ENCODE measurements at places on chromosomes 7 and 10.

GRCh38 chr7:38307640-38308039 lies 34.2 kb upstream of the TARP start:
- no peak for DNase-seq

DNA sequence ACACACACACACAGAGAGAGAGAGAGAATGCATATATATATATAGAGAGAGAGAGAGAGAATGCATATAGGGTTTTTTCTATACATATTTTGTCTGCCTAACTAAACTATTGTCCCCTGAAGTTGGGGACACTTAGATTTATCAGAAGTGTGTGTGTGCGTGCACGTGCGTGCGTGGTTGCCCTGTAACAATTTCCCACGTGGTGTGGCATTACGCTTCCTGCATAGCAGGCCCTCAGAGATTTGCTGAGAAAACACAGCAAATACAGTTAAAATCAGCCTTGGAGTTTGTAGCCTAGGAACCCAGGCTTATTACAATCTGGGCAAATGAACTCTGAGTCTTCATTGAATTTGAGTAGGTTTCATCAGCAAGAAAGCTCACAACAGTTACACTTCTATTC lies 14.7 kb downstream of the RNF32 start:
- DNase-seq = no peak

- DNase-seq = no peak
Measured at GRCh38 chr7:154685564-154685901, 317.4 kb downstream of the PAXIP1 start.

DNA sequence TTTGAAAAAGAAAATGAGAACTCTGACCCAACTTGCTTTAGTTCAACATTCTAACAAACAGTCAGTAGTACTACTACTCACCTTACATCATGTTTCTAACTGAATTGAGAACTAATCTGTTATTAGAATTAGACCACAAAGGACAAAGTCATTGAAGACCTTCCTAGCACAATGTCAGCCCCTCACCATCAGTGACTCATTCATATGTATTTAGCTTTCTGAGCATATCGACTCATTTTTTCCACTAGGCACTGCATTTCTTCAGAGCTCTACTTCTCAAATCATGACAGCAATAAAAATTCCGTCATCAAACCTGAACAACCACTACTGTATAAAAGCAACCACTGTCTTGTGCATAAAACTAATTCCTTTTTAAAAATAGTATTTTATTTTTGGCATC lies 4.4 kb upstream of the LRRN3 start:
- DNase-seq = no peak

DNA sequence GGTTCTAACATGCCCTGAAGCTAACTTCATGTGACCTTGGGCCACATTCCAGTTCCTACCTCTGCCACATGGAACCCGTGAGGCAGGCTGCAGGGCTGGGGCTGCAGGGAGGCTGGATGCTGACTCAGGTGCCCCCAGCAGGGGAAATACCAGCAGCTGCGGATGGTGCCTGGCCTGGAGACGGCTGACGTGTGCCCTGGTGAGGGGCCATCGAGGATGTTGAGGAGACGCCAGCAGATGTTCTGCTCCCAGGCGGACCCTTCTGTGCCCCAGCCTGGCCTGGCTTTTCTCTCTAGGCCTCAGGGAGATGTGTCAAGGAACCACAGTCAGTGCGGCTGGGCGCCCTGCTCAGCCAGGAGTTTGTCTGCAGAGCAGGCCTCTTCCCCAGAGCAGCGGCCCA lies 8.8 kb downstream of the BAG3 start:
- DNase-seq = no peak

DNA sequence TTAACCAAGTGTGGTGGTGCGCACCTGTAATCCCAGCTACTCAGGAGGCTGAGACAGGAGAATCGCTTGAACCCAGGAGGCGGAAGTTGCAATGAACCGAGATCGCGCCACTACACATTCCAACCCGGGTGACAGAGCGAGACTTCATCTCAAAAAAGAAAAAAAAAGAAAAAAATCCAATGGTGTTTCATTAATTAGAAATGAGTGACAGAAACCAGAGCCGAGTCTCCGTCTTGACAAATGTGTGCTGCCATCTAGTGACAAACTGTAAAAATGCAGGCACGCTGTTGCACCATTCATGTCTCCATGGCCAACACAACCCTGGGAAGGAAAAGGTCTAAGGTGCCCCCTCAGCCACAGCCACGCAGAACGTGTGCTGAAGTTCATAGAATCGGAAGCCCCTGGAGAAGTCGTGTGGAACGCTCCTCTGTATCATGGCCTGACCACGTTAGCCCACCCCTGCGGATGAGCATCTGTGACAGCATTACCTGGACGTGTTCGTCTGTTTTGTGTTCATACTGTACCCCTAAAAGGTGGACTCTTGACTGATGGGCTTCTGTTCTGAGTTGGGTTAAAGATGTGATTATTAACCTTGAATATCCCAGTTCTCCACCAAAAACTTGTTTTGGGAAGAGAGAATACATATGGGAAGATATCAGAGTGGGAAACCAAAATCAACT lies 94.9 kb downstream of the LYZL2 start:
- DNase-seq = no peak

GRCh38 chr10:122279725-122280141 lies 8.6 kb downstream of the BTBD16 start:
- DNase-seq = no peak

DNA sequence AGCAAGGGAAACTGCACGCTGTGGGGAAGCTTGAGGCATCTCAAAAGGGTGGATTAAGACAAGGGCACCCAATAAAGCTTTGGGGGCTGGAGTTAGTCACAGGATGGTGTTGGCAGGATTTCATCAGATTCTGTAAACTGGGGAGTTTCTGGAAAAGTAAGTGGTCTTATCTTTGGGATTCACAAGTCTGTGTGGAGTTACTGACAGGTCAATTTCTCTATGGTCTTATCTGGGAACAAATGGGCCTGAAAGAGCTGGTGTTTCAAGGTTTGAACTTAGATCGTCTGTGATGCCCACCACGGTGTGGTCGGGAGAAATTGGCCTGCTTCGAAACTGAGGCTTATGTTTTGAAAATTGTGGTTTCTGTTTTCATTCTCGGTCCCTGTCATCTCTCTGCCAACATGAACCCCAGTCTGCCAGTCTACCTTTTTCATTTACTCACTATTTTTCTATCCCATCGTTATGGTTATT lies 23.8 kb upstream of the AOAH start:
- DNase-seq = no peak

DNA sequence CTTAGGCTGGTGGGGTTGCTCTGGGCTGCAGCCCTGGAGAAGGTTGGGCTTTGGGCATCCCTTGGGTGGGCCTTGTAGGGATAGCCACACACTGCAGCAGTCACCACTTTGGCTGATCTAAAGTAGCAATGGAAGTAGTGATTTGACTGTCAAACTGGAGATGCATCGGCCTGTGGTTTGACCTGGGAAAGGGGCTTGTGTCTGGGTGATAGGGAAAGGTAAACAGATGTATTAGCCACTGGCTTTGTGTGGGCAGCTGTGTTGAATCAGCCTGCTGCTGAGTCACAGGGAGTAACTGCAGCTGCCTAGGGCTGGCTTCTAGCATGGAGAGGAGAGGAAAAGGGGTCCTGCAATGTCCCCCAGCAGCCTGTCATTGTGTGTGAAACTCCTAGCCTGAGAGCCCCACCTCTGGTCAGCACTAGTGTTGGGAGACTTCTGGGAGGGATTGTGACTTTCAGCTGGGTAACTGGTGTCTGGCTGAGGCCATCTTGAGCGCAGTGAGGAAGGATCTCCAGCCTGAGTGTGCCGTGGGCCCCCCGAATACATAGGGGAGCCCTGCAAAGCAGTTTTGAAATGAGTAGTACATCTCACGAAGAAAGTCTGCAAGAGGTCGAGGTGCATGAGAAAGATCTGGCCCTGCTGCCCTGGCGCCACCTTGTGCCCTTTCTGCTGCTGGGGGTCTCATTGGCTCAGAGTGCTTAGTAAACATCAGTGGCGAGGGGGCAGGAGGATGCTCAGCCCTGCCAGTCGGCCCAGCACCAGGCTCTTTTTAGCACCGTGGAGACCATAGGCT lies 117.3 kb downstream of the FANK1 start:
- no peak for DNase-seq

- DNase-seq = no peak
Measured at GRCh38 chr10:36053775-36054174, 411.7 kb upstream of the FZD8 start.

GRCh38 chr10:113178771-113179170 lies 228.7 kb downstream of the TCF7L2 start:
- no peak for DNase-seq

GRCh38 chr10:106395041-106395749 lies 769.3 kb downstream of the SORCS1 start:
- DNase-seq = no peak

GRCh38 chr10:60496181-60496580 lies 106.5 kb upstream of the ANK3 start:
- no peak for DNase-seq

- DNase-seq = no peak
Measured at GRCh38 chr7:124162667-124163066, 129.8 kb upstream of the TMEM229A start.

DNA sequence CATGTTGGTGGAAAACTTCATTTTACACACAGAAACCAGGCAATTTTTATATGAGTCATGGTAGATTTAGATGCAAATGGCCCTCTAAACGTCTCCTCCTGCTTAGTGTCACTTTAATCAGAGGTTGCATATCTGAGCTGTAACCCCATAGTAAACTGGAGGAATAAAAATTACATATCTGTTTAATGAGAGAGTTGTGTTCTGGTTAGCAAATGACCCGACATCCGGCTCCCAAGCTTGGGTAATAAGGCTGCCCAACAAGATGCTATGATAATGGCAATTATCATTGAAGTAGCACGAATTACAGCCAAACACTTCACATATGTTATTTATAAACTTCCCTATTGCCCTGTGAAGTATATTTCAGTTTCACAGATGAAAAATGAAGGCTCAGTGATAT lies 10.6 kb upstream of the ADAM12 start:
- DNase-seq = no peak

GRCh38 chr7:42856605-42856987 lies 55.3 kb downstream of the C7orf25 start:
- DNase-seq = no peak

DNA sequence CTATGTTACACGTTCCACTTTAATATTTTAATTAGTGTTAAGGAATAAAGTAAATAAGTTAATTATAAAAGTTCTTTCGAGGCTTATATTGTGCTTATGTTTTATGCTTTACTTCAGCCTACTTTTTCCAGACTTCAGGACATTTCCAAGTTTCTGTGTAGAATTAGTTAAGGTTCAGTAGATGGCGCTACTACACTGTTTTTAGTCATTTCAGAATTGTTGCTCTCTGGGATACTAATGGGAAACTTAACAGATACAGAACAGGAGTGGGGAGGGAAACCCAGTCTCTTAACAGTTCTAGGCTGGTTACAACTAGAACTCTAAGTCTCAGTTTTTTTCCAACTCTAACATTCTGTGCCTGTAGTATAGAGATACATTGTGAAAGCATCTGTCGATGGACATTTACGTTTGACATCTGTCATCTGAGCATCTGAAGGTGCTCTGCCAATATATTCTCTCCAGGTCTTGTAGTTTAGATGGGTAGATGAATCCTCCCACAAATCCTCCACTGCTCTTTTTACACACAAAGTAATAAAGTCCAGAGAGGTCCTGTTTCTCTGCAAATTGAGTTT lies 56.8 kb upstream of the FAM171A1 start:
- DNase-seq = no peak

- no peak for DNase-seq
Measured at GRCh38 chr10:6120691-6121090, 31.9 kb downstream of the RBM17 start.

- no peak for DNase-seq
Measured at GRCh38 chr10:566241-566885, 123.1 kb downstream of the DIP2C start.

DNA sequence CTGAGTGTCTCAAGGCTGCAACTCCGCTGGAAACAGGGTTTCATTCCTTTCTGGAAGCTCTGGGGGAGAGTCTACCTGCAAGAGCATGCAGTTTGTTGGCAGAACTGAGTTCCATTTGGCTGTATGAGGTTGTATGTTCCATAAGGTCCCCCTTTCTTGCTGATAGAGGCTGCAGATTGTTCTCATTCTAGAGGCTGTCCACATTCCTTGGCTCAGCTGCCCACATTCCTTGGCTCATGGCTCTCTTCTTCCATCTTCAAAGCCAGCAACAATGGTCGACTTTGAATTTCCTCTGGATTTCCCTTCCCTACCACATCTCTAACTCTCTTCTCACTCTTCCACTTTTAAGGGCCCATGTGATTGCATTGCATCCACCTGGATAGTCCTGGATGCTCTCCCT lies 147.3 kb upstream of the CDCA7L start:
- no peak for DNase-seq

GRCh38 chr7:228610-229009 lies 36.2 kb downstream of the FAM20C start:
- no peak for DNase-seq

DNA sequence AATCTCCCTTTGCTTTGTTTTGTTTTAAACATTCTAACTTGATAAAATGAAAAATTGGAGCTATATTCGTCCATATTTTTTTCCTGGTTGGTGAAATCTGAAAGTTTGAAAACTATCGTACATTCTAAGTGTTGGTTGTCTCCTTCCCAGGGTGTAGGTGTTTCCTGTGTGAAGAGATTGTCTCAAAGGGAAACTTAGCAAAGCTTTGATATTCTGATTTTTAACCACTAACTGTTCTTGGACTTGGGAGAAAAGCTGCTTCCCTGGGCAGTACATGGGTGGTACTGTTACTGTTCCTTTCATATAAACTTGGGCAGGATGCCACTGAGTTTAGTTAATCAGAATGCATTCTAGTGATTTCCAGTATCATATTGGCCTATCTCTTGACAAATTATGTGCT lies 253.5 kb upstream of the LRGUK start:
- DNase-seq = no peak

Measured in heart left ventricle (tissue), 16 donors.